ENCODE measurements at places on chromosomes 2 and 18. TPM values are rescaled to one million over a fixed set of nuclear protein-coding genes. Genes with fewer than 3 reads are reported as not detected.

SLC14A1 gene
- polyA plus RNA-seq = 3.5 TPM

LAMA1 gene
- not detected for polyA plus RNA-seq

MERTK gene
- polyA plus RNA-seq = 0.33 TPM

POTEC gene
- polyA plus RNA-seq = not detected

XRCC5 gene
- polyA plus RNA-seq = 234 TPM

PLCD4 gene
- polyA plus RNA-seq = 0.40 TPM
